T-helper 9 cell (primary cell): ENCODE measurements at places on chromosomes 12 and 14.

DNA sequence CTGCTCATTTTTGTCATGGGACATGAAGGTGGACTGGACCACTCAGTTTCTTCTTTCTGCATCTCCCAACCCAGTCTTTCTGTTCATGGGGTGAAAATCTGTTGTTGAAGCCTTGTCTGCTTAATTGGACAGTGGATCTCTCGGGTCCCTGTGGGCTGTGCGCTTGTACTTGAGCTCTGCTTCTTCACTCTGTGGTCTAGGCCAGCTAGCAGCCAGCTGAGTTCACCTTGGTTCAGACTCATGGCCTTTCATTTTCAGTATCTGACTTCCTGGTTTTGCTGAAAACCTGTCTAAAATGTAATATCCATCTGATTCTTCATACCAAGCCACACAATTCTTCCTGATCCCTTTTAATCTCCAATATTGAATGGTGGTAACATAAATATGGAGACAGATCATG, 117.2 kb downstream of the LRRK2 start:
- no peak for DNase-seq

DNA sequence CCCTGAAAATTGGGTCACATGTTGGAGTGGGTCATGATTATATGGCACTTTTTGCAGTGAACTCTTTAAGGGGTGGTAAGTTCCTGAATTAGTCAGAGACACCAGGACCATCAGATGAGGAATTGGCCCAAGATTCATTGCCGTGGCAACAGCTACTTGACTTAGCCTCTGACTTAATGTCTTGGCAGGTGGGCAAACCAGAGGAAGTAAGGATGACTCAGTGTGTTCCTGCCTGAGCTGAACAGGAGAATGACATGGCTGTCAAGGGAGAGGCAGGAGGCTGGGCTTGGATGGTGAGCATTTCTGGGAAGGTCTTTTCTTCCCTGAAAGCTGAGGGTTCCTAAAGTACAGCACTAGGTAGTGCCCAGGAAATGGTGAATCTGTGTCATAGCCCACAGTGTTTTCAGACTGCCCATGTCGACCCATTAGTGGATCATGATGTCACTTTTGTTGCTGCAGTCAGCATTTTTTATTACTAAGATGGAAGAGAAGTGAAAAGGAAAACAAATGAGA, 170.1 kb upstream of the PWP1 start:
- DNase-seq, result no peak

- no peak for DNase-seq
These were observed 9.3 kb upstream of the C12orf43 start for GRCh38 chr12:121025442-121026226.

- DNase-seq, result no peak
These were observed 115.2 kb downstream of the LGMN start for GRCh38 chr14:92633274-92633616.

DNA sequence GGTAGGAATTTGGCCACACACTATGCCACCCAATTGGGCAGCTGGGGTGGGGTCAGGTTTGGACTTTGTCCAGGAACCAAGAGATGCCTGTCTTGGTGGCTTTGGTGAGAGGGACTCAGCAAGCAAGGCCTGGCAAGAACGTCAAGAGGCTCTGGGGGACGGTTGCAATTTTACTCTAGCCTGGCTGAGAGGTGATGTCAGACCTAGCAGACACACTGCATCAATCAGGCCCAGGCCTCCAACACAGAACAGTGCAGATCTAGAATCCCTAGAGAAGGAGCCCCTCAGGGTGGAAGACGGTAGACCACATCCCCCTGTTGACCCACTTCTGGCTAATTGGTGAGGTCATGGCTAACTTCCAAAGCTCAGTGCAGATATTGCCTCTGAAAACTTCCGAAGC, 1.6 kb upstream of the UNC119B start:
- no peak for DNase-seq

DNA sequence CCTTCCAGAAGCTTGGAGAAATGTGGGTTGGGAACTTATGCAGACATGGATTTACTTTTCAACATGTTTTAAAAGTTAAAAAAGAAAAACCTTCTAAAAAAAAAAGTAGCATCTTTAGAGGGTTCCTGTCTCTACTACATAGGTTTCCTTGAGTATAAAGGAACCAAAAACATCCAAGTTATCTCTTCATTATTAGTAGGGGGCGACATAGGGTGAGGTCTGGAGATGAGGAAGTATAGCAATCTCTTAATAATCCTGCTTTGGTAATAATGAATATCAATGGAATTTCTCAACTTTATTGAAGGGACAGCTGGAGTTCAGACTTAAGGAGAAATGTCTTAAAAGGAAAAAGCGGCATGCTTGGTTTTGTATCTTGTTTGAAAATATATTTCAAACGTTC, 6.5 kb upstream of the PLXNC1 start:
- no peak for DNase-seq

GRCh38 chr14:65554837-65555236, 142.3 kb downstream of the FUT8 start:
- no peak for DNase-seq

GRCh38 chr12:49567611-49568441, at the start of gene MCRS1:
MCRS1 (minus strand) TSS chr12:49568142; CDS start chr12:49566731, 1,411 bp downstream.
- DNase-seq, result peak; percentile 87

- no peak for DNase-seq
These were observed 178.7 kb downstream of the PAWR start for GRCh38 chr12:79512068-79512467.

- DNase-seq, result no peak
These were observed 34.2 kb upstream of the FOXN3 start for GRCh38 chr14:89451229-89451628.

DNA sequence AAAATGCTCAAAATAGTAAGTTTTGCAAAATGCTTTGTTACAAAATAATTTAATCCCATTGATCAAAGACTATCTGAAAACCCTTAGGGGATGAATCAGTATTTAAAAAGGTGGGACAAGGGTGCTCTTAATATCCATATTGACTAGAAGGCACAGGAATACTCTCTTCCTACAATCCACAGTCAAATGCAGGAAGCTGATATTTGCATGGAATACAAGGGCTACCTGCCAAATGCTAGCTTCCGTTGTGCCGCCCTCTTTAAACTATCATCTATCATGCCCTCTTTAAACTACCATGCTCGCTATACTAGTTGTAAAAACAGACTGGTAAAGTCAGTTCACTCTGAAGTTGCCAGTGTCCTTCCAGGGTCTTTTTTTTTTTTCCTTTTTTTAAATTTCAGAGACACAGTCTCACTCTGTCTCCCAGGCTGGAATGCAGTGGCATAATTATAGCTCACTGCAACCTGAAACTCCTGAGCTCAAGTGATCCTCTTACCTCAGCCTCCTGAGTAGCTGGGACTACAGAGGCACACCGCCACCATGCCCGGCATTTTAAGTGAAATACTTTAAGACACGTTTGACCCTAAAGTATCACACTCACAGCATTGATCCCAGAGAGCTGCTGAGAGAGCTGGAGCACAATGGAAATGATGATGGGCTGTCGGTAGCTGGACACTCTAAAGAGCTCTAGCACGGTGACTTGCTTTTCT, 6.7 kb downstream of the SLC2A3 start:
- no peak for DNase-seq

DNA sequence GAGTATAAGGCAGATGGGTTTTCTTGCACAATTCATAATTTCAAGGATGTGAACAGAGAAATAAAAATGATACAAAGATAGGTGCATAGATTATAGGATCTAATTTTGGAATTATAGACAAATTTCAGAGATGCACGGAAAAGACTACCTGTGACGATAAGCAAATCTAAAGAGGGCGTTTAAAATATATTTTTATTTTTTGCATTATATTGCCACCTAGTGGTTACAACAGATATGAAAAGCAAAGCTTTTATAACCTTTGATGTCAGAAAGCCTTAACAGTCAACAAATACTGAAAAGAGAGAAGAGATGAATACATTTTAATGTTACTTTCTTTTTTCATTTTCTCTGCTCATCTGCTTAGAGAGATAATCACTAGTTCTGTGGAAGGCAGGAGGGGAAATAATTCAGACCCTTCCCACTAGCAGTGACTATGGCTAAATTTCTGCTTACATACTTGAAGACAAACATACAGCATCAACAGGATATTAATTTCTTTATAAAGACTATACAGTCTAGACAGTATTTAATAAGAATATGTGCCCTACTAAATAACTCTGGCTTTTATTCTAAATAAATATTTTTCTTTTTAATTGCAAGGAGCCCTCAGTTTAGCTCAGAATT, 46.3 kb downstream of the NTS start:
- no peak for DNase-seq

DNA sequence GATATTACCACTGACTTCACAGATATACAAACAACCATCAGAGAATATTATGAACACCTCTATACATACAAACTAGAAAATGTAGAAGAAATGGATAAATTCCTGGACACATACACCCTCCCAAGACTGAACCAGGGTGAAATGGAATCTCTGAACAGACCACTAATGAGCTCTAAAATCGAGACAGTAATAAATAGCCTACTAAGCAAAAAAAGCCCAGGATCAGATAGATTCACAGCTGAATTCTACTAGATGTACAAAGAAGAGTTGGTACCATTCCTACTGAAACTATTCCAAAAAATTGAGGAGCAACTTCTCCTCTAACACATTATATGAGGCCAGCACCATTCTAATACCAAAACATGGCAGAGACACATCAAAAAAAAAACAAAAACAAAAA, 837.7 kb downstream of the FSCB start:
- DNase-seq, result no peak

DNA sequence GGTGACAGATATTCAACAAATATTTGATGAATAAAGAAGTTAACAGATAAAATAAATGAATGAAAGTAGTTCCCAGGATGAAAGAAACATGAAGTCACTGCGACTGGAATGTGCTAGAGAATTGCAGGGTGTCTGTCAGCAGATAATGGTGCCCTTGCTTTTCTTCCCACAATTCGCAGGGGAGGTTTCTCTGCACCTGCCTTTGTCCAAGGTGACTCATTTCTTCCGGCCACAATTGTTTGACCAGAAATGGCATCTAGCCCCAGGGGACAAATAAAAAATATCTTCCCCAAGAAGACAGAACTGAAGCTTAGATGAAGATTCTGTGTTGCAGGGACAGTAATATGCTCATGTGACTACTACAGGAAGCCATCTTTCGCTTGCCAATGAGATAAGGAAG, 316.1 kb upstream of the TBX3 start:
- DNase-seq, result no peak

- DNase-seq, result no peak
These were observed 803.7 kb downstream of the DIO2 start for GRCh38 chr14:79407572-79407971.

- no peak for DNase-seq
These were observed 5.6 kb downstream of the TBX5 start for GRCh38 chr12:114400361-114400811.

DNA sequence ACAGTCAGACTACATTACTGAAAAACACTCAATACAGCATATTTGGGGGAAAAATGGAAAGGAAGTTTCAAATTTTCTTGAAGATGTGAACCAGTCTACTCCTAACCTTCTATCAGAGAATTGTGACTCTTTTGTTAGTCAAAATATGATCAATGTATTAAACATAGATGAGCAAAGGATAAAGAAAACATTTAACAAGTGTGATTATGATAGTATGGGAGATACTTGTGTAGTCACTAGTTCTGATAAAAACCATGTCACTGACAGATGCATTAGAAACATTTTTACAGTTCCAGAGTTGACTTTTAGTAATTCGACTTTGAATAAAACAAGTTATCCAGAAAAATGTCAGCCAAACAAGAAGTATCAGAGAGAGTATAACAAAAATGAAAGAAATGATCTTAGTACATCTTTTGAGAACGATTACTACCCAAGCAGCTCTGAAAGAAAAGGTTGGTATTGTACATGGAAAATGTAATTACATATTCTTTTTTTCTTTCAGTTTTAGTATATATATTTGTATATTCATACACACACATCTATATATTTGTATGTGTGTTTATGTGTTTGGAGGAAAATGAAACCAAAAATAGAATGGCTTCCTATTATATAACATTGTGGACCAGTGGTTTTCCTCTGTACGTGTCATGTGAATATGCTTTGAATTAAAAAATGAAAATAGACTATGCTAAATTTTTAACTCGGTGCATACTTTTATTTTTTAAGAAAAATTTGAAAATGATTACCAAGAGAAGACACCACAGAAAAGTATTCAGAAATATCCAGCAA, 63.3 kb upstream of the ABCD2 start:
- DNase-seq, result no peak

DNA sequence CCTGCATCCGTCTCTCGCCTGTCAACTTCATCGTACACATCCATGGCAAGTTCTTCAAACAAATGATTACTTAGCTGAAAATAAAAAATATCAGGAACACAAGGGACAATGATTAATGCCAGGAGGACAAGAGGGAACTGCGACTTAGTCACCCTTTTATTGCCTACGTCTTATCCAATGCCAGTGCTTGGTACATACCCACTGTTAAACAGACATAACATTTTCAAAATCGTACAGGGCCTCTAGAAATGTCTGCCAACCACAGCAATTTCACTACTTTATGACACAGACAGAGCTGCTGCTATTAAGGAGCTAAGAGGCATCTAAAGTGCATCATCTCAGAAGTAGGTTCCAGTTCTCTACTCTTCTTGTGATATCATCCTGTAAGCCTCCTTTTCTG, 34.6 kb downstream of the GIT2 start:
- no peak for DNase-seq

GRCh38 chr12:107514887-107515445, 170.6 kb upstream of the PWP1 start:
- no peak for DNase-seq

DNA sequence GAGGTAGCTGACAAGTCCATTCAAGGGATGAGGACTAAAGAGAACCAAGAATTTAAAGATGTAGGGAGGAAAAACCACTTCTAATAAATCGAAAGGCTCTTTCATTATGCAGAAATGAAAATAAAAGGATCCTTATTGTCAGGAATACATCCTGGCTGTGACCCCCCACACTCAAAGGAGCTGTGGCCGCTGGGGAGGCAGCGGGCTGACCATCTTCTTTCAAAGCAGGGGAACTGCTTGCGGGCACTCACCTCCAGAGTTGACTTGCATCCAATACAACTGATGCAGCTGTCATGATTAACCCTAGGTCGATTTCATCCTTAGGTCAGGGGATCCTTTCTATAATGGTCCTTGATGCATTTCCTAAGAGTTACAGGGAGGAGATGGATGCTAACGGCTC, 35.3 kb downstream of the TRAFD1 start:
- no peak for DNase-seq

DNA sequence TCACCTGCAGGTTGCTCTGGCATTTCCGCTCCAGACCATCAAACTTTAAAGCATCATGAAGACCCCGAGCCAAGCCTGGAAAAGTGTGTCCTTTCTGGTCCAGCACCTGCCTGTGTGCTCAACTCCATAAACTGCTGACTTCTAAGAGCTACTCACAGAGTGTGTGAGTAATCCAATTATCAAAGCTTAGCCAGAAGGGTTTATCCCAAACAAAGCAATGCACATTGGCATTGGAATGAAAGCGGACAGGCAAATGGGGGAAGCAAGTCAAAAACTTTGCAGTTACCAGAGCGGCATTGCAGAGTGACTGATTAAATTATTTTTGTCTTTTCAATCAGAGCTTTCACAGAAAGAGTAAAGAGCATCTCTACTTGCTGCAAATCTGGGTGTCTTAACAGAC, 1262.4 kb upstream of the SEL1L start:
- DNase-seq, result no peak
